ENCODE measurements at places on chromosomes 2 and 18. TPM values are rescaled to one million over a fixed set of nuclear protein-coding genes. Genes with fewer than 3 reads are reported as not detected.

Gene FEV
- polyA plus RNA-seq, result not detected

Gene CTIF
- 23.0 TPM for polyA plus RNA-seq

Gene NETO1
- polyA plus RNA-seq, result not detected

Gene IL1B
- 0.38 TPM for polyA plus RNA-seq

Gene RALBP1
- polyA plus RNA-seq, result 32.9 TPM

Gene APCDD1
- not detected for polyA plus RNA-seq

Gene RAX
- not detected for polyA plus RNA-seq

Gene SERPINB2
- polyA plus RNA-seq, result not detected

Gene COLEC11
- 0.30 TPM for polyA plus RNA-seq

Gene SPOPL
- polyA plus RNA-seq, result 7.2 TPM

Gene TRAF3IP1
- polyA plus RNA-seq, result 19.2 TPM

Gene GPR39
- 13.3 TPM for polyA plus RNA-seq

Gene FSIP2
- 0.07 TPM for polyA plus RNA-seq

Gene SNX17
- polyA plus RNA-seq, result 154 TPM

Gene ACOXL
- not detected for polyA plus RNA-seq

Gene NYAP2
- polyA plus RNA-seq, result 0.01 TPM

Gene CACNB4
- 0.29 TPM for polyA plus RNA-seq

Gene CRIM1
- 127 TPM for polyA plus RNA-seq

Gene ITGB6
- 4.8 TPM for polyA plus RNA-seq

Gene LDLRAD4
- 4.6 TPM for polyA plus RNA-seq

Gene TM4SF20
- polyA plus RNA-seq, result 59.3 TPM

Gene CRYGD
- not detected for polyA plus RNA-seq

Gene EVX2
- polyA plus RNA-seq, result not detected

Gene TUBA4B
- 0.55 TPM for polyA plus RNA-seq

Gene TUBB8B
- polyA plus RNA-seq, result not detected

Gene GORASP2
- 90.1 TPM for polyA plus RNA-seq

Gene RAB27B
- polyA plus RNA-seq, result 11.7 TPM

Gene ANKRD30BL
- polyA plus RNA-seq, result not detected

Gene FBLN7
- polyA plus RNA-seq, result 0.63 TPM

Gene IL18RAP
- polyA plus RNA-seq, result not detected

Gene ACYP2
- 10.0 TPM for polyA plus RNA-seq

Gene NCKAP5
- polyA plus RNA-seq, result 4.1 TPM

Gene EGR4
- not detected for polyA plus RNA-seq

Gene CDK15
- not detected for polyA plus RNA-seq

Gene ABI2
- 41.4 TPM for polyA plus RNA-seq

Gene HOXD9
- 1.7 TPM for polyA plus RNA-seq

Gene AFG3L2
- 33.7 TPM for polyA plus RNA-seq

Gene ARHGAP28
- polyA plus RNA-seq, result 0.18 TPM

Gene TMEM169
- 0.82 TPM for polyA plus RNA-seq

Gene AFF3
- polyA plus RNA-seq, result not detected

All from A549 (cell line).